ENCODE measurements at places on chromosomes 5 and 9. TPM values are rescaled to one million over a fixed set of nuclear protein-coding genes. Genes with fewer than 3 reads are reported as not detected.

GRCh38 chr5:61228691-61229280, 66.5 kb upstream of the SMIM15 start:
- no peaks in the 10 kb centered on the region for H3K36me3 ChIP-seq
- H3K27ac ChIP-seq: no peak overlapping the region
- H3K4me1 ChIP-seq: peaks cover 7% of the 10 kb centered on the region
- no peak for DNase-seq
- H3K4me3 ChIP-seq: no peak overlapping the region

GRCh38 chr5:33832404-33833236, 59.2 kb downstream of the ADAMTS12 start:
- H3K27me3 ChIP-seq: no peaks in the 10 kb centered on the region
- H3K4me3 ChIP-seq: no peak overlapping the region
- H3K4me1 ChIP-seq: no peaks in the 10 kb centered on the region
- no peaks in the 10 kb centered on the region for H3K36me3 ChIP-seq
- H3K27ac ChIP-seq: no peak overlapping the region
- DNase-seq: no peak

- H3K4me3 ChIP-seq: peak overlapping the region; percentile 46
- peaks cover 8% of the 10 kb centered on the region for H3K36me3 ChIP-seq
- peaks cover 27% of the 10 kb centered on the region for H3K4me1 ChIP-seq
- peak overlapping the region; percentile 83 for H3K27ac ChIP-seq
- peak; percentile 95 for DNase-seq
Measured at GRCh38 chr9:137302449-137303150, 529 bp upstream of the NRARP start.

GRCh38 chr9:128389395-128390149, 18.4 kb downstream of the URM1 start:
- no peaks in the 10 kb centered on the region for H3K27me3 ChIP-seq
- H3K36me3 ChIP-seq: peaks cover 70% of the 10 kb centered on the region
- H3K4me1 ChIP-seq: no peaks in the 10 kb centered on the region
- no peak overlapping the region for H3K27ac ChIP-seq
- no peak for DNase-seq

- H3K27ac ChIP-seq: no peak overlapping the region
- no peaks in the 10 kb centered on the region for H3K4me1 ChIP-seq
- no peak for DNase-seq
- H3K27me3 ChIP-seq: peaks cover 9% of the 10 kb centered on the region
- no peak overlapping the region for H3K4me3 ChIP-seq
Measured at GRCh38 chr5:96649251-96649662, 12.9 kb upstream of the CAST start.

- no peak overlapping the region for H3K4me3 ChIP-seq
- DNase-seq: no peak
- H3K27ac ChIP-seq: no peak overlapping the region
- no peaks in the 10 kb centered on the region for H3K27me3 ChIP-seq
Measured at GRCh38 chr5:127299678-127300077, 9.1 kb downstream of the MEGF10 start.

DNA sequence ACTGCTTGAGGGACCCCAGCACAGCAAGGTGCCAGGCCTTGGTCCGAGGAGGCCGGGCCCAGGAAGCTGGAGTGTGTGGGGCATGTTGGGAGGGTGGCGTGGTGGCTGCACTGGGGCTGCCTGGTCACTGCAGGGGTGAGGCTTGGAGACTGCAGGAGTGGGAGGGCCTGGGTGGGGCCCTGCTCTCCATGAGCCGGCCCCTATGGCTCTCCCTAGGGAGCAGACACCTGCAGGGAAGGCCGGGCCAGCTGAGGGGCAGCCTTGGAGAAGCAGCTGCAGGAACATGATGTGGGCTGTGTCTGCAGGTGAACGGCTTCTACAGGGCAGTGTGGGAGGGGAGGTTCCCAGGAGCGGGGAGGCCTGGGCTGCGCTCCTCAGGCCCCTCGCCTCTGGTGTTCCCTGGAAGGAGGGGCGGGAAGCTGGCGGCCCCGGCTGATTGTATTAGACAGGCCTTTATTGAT, 41.7 kb upstream of the TMEM250 start:
- no peak overlapping the region for H3K4me3 ChIP-seq
- no peak overlapping the region for H3K27ac ChIP-seq
- peaks cover 52% of the 10 kb centered on the region for H3K27me3 ChIP-seq
- DNase-seq: peak; percentile 53
- H3K4me1 ChIP-seq: peaks cover 17% of the 10 kb centered on the region

GRCh38 chr9:137664676-137665075, 45.9 kb downstream of the EHMT1 start:
- H3K4me1 ChIP-seq: no peaks in the 10 kb centered on the region
- no peaks in the 10 kb centered on the region for H3K27me3 ChIP-seq
- H3K27ac ChIP-seq: no peak overlapping the region
- no peak for DNase-seq

DNA sequence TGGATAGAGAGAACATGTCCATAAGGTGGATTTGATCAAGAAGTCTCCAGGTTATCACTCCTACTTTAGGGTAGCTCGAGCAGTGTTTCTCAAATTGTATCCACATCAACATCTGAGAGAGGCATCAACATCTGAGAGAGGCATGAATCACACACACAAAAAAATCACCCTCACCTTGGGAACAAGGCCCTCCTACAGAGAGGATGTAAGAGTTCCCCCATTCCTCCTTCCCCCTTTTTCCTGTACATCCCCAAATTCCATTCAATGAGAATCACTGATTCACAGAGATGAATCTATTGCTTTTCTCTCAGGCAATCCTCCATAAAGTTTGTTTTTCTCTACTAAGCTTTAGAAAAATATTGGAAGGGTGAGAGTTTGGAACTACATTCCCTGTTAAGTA, 233.4 kb upstream of the CDH6 start:
- DNase-seq: no peak
- H3K27me3 ChIP-seq: no peaks in the 10 kb centered on the region
- H3K4me1 ChIP-seq: no peaks in the 10 kb centered on the region
- H3K27ac ChIP-seq: no peak overlapping the region
- no peaks in the 10 kb centered on the region for H3K36me3 ChIP-seq

DNA sequence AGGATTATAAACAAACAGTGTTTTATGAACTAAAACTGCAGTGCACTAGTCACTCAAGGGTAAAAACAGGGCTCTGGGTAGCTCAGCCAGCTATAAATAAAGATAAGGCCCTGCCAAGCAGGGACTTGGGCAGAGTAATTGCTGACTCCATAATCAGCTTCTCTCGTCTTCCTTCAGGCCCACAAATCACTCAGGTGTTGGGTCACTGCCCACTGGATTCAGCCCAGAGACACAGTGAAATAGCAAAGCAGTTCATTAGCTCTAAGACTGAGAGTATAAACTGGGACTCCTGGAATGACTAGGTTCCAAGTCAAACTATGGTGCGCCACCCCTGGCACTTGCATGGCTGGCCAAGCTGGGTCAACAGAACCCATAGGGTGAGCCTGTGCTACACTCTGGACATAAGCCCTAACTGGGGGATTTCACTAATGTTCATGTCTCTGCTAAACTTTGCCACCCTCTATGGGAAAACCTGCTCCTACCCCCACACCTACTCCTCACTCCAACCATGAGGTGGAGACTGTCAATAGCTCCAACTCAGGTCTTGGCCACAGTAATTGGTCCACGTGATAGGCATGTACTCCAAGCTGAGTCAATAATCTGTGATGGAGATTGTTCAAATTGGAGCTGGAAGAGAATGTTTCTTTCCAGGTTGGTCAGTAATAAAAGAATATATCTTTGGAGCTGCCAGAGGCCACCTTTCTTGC, 158.5 kb downstream of the SLIT3 start:
- no peak for DNase-seq
- no peaks in the 10 kb centered on the region for H3K36me3 ChIP-seq
- no peaks in the 10 kb centered on the region for H3K4me1 ChIP-seq
- H3K4me3 ChIP-seq: no peak overlapping the region

CCL28 gene
- total RNA-seq: not detected

IER5L gene
- total RNA-seq: 5.7 TPM

GARIN3 gene
- total RNA-seq: not detected

ADGRD2 gene
- not detected for total RNA-seq

IL13 gene
- total RNA-seq: not detected

C5orf52 gene
- not detected for total RNA-seq

TMEM8B gene
- total RNA-seq: 2.2 TPM
